Left hindlimb (tissue), 1 donor: ENCODE measurements at places on chromosomes 6 and 20.

DNA sequence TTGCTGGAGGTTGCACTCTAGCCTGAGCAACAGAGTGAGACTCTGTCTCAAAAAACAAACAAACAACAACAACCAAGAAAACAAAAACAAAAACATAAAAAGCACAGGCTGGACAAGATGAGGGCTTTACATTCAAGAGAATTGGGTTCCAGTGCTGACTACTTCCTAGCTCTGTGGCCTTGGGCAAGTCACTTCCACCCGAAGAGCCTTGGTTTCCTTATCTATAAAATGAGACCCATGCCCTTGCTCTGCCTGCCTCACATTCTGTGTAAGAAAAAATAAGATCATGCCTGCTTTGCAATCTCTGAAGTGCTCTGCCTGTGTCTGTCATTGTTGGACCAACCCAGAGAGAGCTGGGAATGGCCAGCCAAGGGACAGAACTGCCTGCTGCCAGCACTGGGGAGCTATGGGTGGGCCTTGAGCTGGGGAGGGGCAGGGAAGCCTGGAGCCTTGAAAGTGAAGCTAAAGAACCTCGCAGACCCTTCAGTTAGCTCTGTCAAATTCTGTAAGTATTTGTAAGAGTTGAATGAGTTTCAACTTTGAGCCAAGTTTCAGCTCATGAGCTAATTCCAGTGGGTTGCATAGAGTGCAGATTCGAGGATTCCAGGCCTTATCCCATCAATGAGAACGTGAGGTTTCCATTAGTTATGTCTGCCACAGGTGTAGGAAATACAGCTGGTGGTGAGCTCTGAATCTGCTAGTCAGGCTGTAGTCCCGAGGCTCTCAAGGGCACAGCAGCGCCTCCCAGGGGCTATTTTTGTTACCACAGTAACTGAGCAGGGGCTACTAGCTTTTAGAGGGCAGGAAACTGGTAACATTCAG is 93.2 kb downstream of the DLGAP4 start:
- DNase-seq = no peak

DNA sequence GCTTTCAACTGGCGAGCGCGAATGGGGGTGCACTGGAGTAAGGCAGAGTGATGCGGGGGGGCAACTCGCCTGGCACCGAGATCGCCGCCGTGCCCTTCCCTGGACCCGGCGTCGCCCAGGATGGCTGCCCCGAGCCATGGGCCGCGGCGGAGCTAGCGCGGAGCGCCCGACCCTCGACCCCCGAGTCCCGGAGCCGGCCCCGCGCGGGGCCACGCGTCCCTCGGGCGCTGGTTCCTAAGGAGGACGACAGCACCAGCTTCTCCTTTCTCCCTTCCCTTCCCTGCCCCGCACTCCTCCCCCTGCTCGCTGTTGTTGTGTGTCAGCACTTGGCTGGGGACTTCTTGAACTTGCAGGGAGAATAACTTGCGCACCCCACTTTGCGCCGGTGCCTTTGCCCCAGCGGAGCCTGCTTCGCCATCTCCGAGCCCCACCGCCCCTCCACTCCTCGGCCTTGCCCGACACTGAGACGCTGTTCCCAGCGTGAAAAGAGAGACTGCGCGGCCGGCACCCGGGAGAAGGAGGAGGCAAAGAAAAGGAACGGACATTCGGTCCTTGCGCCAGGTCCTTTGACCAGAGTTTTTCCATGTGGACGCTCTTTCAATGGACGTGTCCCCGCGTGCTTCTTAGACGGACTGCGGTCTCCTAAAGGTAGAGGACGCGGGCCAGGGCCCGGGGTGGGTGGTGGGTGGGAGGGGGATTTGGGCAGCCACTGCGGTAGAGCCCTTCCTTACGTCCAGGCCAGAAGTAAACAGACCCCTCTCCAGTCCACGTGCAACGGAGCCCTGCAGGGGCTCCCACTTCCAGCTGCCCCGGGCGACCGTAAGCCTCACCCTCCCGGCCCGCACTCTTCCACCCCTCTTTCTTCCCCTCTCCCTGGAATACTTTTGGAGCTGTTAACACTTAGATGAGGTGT is 998 bp downstream of the BMP2 start:
- DNase-seq = peak; percentile 59

GRCh38 chr20:64047968-64048401 is 1.5 kb downstream of the SOX18 start:
- DNase-seq = no peak

DNA sequence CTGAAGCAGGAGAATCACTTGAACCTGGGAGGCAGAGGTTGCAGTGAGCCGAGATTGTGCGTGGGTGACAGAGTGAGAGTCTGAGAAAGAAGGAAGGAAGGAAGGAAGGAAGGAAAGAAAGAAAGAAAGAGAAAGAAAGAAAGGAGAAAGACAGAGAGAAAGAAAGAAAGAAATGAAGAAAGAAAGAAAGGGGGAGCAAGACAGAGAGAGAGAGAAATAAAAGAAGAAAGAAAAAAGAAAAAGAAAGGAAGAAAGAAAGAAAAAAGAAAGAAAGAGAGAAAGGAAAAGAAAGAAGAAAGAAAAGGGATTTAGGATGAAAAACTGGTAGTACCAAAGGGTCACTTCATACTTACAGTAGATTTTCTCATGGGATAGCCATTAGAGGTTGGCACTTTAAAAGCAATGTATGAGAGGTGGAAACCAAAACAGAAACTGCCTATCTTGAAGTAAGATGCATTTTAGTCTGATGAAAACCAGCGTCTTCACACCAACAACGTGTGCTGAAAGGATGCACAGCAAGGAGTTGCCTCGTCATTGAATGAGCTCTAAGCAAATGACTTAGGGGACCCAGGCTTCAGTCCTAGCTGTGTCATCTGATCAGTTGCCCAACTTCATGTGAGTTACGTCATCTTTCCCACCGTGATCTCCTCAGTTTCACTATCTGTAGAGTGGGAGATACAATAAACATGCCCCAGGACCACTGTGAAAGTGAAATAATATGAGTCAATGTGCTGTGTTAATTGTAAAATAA is 133.9 kb upstream of the NEDD9 start:
- no peak for DNase-seq

GRCh38 chr20:14758356-14758755 is 420.9 kb upstream of the FLRT3 start:
- no peak for DNase-seq

DNA sequence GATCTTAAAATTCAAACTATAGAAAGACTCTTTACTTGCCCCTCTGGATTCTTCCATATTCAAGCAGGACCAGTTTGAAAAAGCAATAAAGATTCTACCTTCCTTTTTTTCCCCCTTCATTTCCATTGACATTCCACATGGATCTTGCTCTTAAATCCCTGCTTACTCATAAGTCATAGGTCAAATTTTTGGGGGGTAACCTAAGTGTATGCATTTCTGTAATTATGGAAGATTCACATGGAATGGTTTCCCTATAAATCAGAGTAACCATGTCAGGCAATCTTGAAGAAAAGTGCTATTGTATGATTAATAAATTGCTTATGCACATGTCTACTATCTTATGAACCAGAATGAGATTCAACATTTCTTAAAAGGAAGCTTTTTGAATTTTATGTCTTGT is 551.0 kb downstream of the HAO1 start:
- no peak for DNase-seq

DNA sequence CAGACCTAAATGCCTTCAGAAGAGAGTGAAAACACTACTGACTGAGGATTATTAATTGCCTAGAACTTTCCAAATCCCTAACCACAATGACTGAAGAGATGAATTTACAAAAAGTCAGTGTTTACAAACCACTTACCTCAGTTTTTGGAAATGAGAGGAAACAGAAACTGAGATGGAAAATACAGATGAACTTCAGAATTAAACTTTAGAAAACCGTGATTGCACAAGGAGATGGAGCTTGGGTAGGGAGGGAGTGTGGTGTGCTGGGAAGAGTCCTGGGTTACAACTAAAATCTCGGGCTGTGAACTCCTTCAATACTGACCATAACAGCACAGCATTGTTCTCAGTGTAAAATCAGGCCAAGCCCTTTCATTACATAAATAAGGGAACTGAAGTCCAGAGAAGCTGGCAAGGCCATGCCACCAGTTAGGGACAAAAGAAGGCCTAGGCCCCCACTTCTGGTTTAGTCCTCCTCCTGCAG is 4.0 kb downstream of the ELMO2 start:
- DNase-seq = no peak

DNA sequence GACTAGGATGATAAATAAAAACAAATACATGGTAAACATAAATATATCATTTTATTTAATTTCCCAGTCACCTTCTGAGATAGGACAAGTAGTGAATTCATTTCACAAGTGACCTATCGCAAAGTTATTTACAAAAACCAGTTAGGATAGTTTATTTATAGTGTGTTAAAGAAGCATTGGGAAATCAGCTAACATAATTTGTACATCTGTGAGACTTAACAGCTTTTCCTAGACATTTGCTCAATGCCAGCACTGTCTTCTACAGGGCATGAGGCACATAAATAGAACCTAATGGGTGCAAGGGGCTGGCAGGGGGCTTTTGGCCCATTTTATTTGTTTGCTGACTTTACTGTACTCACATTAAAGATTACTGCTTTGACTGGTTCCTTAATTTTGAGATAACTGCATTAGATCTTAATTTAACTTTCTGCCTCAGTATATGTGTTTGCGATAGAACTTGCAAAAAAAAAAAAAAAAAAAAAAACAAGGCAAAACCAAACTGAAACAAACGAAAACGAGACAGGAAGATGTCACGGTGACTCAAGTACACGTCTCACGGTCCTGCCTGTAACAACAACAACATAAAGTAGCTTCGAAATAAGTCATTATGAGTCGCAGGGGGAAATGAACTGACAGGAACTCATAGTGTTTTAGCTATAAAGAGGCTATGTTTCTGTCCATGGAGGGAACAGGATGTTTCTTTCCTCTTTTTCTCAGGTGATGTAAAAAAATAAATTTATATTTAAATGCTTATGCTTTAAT is 133.7 kb upstream of the GMDS start:
- DNase-seq = no peak

DNA sequence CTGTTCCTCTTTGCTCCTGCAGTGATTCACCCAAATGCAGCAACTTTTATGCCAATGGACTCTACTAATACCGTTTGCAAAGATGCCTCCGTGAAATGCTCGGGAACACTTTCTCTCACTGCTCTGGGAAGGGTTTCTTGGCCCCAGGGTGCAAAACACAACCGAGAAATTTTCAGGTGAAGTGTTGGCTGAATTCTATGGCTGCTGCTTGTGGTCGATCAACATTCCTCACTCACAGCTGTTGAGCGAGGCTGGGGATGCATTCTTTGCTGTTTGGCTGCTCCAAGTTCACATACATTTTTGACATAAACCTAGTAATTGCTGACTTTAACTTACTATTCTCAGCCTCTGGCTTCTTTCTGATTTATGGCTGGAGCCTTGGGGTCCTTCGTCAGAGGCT is 342.0 kb upstream of the CHD6 start:
- DNase-seq = no peak

DNA sequence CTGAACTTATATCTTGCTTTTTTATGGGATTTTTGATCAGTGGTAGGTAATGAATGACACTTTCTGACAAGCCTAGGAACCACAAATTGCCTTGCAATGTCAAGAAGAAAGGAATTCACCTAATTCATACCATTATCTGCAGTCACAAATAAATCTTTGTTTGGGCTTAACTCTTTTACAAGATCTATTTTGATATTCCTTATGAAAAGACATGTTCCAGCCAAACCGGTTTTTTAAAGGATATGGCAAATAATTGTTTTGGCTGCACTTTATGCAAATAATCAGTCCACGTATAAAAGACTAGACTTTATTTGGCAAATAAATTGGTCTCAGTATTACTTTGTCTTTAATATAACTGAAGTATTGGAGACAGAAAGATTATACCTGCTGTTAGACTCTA is 771.7 kb upstream of the ADGRB3 start:
- DNase-seq = no peak

DNA sequence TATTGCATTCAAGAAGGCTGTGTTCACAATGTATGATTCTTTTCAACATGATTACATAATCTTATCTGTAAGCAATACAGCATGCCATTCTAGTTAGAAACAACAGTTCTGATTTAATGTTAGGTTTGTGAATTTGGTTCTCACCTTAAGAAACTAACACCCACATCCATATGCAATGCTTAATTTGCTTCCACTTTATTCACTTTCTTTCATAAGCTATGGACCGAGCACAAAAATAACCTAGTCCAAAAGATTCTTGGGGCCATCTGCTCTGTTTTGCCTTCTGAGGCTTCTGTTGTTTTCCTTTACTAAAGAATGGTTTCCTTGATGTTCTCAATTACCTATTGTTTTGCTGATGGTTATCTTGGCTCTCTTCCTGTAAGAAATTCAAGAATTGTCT is 258.2 kb downstream of the EYS start:
- no peak for DNase-seq

GRCh38 chr6:15310680-15311079 is 64.8 kb downstream of the JARID2 start:
- DNase-seq = no peak

DNA sequence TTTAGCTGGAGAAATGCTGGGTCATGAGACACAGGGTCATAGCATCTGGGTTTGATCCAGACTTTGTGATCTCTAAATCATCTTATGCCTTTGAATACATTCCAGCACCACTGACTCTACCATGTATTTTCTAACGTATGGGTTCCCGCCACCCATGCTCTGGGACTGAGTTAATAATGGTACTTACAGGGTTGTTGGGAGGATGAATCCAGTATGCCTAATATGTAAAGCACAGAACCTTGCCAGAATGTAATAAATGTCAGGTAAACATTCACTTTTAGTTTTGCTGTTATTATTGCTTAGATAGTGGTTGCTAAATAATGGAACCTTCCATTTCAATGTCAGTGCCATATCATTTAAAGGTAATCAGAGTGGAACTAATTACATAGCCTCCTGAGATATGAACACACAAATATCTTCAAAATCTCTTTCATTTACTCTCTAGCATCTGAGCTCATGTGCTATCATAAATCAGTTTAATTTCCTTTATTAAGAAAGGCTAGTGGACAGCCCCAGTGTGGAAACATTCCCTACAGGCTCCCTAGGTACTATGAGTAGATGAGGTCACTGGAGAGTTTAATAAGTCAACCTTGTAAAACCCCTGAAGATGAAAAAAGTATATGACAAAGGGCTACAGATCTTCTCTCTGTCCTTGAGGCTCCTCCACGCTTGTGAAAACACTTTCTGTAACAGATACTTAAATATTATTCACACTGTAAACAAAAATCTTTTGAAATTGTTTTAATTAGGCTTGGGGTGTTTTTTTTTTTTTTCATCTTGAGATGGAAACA is 226.6 kb downstream of the ALDH8A1 start:
- no peak for DNase-seq

GRCh38 chr20:45419188-45420091 is 3.5 kb downstream of the PIGT start:
- DNase-seq = no peak
